Stimulated activated CD4-positive, alpha-beta T cell treated with anti-CD3 and anti-CD28 coated beads, Interleukin-4, amount 100 ng/mL, for 24 hours (primary cell): ENCODE measurements at places on chromosomes 3 and 15.

DNA sequence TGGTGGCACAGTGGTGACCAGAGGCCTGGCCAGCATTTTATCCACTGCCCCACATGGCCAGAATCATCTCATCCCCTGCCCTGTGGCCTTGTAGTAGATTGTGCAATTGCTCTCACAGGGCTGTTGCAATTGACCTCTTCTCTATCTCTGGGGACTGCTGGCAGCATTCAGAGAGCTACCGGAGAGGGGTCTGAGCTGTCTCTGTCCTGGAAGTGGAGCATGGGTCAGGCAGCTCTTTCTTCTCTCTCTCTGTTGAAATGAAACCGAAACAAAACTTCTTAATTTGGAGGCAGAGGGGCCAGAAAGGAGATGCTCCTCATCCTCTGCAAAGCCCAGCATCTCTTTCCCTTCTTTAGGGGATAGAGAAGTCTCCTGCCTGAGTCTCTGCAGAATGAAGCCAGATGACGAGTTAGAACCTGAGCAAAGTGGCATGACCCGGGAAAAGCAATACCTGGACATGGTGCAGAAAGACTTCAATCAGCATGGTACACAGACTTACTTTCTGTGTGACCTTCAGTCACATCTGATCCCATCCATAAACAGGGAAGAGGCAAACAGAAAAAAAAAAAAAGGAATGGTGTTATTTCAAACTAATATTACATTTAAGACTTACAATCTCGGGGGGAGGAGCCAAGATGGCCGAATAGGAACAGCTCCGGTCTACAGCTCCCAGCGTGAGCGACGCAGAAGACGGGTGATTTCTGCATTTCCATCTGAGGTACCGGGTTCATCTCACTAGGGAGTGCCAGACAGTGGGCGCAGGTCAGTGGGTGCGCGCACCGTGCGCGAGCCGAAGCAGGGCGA is 144.5 kb upstream of the BCL6 start:
- DNase-seq, result no peak

GRCh38 chr3:121995161-121996137 is 26.6 kb downstream of the ILDR1 start:
- DNase-seq, result peak; percentile 12

GRCh38 chr15:81285461-81285860 is 38.5 kb downstream of the STARD5 start:
- DNase-seq, result no peak

DNA sequence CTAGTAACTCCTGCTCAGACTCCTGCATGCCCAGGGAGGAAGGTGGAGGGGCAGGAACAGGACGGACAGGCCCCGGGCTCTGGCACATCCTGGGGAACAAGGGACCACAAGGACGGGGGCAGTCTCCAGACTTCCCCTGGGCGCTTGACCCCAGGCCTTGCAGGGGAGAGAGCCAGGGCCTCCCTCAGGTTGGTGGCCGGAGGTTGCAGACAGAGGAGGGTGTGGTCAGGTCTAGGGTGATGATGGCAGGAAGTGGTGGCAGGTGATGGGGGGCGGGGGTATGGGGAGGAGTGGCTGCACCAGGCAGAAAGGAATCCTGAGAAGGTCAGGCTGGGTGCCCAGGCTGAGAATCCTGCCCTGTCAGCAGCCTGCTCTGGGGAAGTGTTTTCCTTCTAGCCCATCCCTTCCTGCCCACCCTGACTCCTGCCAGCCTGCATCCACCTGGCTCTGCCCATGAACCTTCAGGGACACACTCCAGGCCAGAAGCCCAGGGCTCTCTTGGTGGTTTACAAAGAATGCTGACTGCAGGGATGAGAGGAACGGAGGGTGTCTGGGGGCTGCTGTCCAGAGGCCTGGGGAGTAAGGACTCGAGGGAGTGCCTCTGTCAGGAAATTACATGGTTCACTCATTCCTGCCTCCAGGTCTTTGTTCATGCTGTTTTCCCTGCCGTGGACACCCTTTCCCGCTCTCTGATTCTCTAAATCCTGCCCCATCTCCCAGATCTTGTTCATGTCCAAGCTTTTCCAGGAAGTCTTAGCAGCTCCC is 15.8 kb downstream of the LOXL1 start:
- DNase-seq, result no peak

GRCh38 chr3:138389841-138390581 is 41.6 kb downstream of the MRAS start:
- no peak for DNase-seq

- DNase-seq, result no peak
These were observed 101.6 kb downstream of the CGNL1 start for GRCh38 chr15:57477736-57478522.

DNA sequence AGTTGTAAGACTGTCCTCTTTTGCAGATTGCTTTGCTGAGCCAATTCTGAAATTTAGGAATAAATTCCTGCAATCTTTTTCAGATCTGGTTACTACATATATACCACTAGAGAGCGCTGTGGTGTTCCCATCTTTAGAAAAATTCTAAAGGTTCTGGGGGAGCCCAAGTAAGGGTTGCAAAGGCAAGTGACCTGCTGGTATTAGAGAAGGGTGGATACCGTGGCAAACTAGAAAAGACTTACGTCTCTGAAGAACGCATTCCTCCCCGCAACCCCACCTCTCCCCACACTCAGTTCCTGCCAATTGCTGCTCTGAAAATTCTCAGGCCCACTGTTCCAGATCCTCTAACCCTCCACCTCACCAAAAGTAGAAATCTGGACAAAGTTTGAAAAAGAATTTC is 48.5 kb downstream of the EFHB start:
- no peak for DNase-seq

GRCh38 chr3:173663696-173664111 is 266.2 kb downstream of the NLGN1 start:
- DNase-seq, result no peak

GRCh38 chr15:66763186-66764071 is 61.4 kb downstream of the SMAD6 start:
- no peak for DNase-seq

GRCh38 chr15:97995192-97995591 is 34.7 kb downstream of the ARRDC4 start:
- no peak for DNase-seq

- DNase-seq, result no peak
These were observed 66.0 kb downstream of the TRIM69 start for GRCh38 chr15:44802336-44802735.

DNA sequence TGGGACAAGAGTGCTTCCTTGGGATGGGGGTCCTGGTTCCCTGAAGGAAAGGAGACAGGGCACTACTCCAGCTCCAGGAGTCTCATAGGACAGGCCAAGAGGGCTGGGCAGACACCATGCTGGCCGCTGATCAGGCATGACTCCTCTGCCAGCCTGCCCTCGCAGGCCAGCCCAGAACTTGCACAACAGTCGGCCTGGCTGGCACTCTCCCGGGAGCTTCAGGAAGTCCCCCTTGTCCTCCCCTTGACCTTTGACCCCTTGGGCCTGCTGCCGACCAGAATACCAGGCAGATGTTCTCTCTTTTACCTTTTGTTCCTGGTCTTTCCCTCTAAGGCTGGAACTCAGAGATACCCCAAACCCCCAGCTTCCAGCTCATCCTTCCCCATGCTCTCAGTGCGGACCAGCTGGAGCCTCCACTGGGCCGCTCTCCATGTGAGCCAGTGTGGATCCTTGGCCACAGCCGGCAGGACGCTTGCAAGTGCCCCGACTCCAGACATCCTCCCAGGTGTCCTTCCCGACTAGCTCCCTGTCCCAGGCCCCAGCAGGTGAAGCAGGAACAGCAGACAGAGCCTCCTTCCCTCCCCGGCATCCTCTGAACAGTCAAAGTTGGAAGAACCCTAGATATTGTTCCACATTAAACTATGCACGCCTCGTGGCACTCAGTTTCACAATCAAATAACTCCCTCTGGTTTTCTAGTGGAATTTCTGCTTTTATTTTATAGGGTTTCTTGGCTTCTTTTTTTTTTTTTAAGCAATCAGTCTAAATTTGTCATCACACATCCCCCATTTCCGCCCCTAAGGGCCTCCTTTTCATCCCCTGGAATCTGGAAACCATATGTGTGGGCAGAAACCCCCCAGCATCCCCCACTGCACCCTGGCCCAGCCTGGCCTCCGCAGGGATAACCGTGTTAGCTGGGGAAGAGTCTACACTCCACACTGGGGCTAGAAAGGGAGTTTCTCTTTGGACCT is 15.7 kb downstream of the VPS18 start:
- no peak for DNase-seq

GRCh38 chr15:24858737-24859601 is 95.8 kb upstream of the SNRPN start:
- DNase-seq, result no peak

DNA sequence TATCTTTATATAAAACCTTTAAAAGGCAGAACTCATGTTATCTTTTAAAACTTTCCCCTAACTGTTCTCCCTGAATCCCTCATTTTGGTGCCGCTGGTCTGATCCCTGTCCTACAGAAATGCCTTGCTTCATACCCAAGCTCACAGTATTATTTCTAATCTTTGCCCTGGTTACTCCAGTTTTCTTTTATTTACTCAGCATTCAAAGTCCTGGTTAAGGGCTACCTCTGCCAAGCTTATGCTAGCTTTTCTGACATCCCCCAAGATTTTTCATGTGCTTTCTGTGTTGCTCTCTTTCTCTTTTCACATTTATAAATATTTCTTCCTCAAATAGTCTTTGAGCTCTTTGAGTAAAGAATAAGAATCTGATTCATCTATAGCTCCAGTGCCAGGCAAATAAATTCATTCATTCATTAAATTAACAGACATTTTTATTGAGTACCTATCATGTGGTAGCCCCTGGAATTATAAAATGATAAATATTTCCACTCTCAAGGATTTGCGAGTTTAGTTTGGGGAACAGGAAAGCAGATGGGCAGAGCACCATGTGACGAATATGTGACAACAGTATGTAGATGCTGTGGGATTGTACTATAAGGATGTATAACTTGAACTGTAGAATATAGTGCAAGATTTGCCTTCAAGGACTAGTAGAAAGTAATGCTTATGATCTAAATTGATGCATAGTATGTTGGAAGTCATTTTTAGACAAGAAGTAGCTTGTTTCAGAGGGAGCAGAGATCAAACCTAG is 247.5 kb downstream of the LPP start:
- DNase-seq, result no peak

DNA sequence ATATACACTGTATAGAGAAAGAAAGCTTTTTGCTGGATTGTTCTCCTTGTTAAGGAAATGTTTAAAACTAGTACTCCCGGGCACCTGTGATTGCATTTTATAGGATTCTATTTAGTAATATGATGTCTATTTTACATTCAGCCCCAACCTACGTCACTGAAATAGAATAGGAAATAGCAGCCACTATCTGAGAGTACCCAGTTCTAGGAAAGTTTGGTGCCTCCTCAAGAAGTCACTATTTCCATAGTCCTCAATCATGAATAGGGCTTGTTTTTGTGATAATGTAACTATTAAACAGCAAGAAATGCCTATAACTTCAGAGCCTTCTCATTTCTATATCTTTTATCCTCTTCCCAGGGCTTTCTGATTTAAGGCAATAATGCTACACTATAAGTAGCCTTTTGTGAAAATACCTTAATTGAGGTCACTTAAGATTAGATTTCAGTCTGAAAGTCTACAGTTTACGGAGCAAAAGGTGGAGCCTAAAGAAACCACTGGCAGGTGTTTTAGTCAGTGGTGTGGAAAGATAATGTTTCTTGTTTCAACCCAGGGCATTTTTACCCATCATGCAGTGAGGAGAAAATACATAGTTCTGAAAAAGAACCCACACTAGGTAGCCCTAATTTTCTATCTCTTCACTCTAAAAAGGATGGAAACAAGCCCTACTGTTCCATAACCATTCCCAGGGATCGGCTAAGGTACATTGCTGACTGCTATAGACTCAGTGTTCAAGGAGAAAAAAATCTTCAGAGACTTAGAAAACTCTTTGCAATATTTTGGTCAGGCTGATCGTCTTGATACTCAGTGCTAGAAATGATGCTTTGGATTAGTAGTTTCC is 38.7 kb downstream of the TIGIT start:
- no peak for DNase-seq

GRCh38 chr15:56972426-56972825 is 54.0 kb downstream of the TCF12 start:
- no peak for DNase-seq

DNA sequence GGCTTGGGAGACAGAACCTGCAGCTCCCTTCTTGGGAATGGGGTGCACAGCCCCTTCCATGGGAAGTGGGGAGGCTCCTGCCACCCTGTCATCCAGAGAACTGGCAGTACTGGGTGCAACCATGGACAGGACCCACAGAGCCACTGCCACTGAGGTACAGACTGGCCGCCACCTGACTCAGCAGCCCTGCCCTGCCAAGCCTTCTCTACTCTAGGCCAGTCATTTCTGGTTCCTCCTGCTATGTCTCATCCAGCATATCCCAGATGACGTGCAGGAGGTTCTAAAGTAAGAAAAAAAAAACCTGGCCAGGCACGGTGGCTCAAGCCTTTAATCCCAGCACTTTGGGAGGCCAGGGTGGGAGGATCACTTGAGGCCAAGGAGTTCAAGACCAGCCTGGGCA is 76.9 kb upstream of the RPL32 start:
- no peak for DNase-seq

GRCh38 chr3:169133178-169134161 is 530.0 kb downstream of the MECOM start:
- DNase-seq, result no peak

DNA sequence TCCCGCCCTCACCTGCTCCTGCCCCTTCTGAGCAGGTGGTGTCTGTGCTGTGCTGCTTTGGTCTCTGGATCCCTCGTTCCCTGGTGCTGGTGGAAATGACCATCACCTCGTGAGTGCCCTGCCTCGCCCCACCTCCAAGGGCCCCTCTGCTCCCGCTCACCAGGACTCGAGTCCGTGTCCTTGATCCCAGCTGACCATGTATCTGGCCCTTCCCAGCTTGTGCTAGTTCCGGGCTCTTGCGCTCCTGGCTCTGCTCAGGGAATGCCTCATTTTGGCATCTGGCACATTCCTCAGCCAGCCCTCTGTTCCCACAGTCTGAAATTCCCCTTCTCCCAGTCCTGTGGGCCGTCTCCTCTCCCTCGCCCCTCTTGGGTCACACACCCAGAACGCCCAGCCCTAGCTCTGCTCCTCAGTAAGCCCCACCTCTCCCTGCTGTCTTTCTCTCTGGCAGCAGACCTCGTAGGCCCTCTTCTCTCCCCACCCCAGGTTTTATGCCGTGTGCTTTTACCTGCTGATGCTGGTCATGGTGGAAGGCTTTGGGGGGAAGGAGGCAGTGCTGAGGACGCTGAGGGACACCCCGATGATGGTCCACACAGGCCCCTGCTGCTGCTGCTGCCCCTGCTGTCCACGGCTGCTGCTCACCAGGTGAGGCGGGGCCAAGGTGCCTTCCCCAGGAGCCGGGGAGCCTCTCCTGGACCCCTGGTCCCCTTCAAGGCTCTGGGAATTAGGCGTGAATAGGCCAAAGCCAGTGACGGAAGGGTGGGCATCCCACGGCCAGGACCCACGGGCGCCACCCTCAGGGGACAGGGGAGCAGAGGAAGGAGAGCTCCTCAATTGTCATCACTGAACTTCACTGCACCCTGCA is 11.5 kb downstream of the SLC51A start:
- DNase-seq, result no peak

- DNase-seq, result no peak
These were observed 106.5 kb upstream of the CMC1 start for GRCh38 chr3:28134792-28135375.

DNA sequence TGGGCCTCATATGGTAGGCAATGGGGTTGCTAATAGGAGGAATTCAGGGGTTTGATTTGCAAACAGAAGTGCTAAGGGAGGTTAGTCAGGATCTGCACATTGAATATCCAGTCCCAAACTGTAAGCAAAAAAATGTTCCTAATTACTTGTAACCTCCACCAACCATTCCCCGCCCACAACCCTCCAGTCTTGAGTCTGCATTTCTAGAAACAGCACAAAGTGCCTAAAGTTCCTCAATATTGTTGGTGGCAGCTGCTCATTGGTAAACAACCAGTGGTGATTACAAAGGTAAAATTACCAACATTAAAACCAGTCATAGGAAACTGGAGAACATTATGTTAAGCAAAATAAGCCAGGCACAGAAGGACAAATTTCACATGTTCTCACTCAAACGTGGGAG is 18.9 kb downstream of the HDC start:
- no peak for DNase-seq
